Cardiac septum (tissue), 1 donor: ENCODE measurements at places on chromosomes 6 and 20.

GRCh38 chr6:150575836-150576235, 23.8 kb upstream of the PLEKHG1 start:
- no peak for DNase-seq

- no peak for DNase-seq
Observed at GRCh38 chr6:148128014-148128730, 214.5 kb upstream of the SASH1 start.

DNA sequence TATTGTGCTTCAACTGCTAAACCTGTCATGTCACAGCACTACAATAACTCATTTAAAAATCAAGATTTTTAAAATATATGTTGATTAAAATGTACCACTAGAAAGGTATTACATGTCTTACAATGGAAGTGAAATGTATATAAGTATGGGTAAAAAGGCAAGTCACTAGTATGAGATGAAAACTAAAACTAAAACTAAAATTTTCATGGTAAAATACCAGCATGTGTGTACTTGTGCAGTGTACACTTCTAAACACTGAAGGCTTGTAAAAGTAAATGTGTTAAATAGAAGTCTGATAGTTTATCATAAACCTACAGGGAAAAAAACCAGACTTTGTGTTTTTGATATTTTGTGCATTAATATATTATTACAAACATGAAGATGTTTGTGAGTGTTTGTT, 13.7 kb upstream of the TMEM244 start:
- DNase-seq, result no peak

GRCh38 chr20:309841-310644, 12.7 kb downstream of the ZCCHC3 start:
- DNase-seq, result peak; percentile 98

- no peak for DNase-seq
Observed at GRCh38 chr6:135258970-135259369, 77.9 kb downstream of the MYB start.

DNA sequence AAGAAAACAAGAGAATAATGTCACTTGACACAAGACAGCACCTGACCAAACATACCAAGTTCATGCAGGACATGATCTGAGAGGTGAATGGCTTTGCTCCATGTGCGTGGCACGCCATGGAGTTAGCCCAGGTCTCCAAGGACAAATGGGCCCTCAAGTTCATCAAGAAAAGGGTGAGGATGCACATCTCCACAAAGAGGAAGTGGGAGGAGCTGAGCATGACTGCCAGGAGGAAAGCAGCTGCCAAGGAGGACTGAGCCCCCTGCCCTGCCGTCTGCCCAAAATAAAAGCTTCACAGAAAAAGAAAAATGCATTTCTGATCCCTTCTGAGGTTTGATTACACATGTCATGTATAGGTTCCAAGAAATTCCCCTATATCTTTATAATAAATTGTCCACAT, 82.0 kb upstream of the TSHZ2 start:
- no peak for DNase-seq

DNA sequence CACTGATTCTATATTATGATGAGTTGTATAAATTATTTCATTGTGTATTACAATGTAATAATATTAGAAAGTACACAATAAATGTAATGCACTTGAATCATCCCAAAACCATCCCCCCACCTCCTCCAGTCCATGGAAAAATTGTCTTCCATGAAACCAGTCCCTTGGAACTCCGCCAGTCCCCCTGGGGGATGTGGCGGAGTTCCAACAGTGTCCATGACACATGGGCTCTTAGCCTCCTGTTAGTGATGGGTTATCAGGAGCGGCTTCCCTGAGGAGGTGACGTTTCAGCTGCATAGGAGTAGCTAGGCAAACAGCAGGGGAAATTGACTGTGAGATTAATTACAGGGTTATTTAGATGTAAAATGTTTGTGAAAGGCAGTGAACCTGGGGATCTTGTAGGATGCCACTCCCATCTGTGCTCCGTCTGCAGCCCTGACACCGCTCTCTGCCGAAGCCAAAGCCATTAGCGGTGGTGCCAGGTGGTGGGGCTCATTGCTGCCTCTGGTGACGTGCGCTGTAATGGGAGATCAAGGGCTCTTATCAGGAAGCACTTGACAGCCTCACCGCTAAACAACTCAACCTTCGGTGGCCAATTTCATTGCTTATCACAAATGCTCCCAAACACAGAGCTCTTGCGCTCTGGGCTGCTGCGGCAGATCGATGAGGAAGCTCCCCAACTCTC, 81.6 kb upstream of the MC3R start:
- DNase-seq, result no peak

DNA sequence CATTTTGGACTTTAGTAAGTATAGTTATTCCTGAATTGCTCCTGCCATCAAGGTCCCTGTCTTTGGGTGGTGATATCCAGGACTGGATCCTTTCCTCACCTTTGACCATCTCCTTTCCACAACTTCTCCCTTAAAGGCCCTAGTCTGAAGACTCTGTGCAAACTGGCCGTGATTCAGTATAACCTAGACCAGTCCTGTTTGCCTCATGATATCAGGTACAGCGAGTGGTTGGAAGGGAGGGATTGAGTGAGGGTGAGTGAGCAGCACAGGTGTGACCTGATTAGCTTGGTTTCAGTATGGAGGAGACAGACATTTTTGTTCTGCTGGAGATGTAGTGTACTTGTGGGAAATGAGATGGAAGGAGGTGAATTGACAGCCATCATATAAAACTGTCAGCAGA, 2.3 kb upstream of the RRP36 start:
- no peak for DNase-seq

DNA sequence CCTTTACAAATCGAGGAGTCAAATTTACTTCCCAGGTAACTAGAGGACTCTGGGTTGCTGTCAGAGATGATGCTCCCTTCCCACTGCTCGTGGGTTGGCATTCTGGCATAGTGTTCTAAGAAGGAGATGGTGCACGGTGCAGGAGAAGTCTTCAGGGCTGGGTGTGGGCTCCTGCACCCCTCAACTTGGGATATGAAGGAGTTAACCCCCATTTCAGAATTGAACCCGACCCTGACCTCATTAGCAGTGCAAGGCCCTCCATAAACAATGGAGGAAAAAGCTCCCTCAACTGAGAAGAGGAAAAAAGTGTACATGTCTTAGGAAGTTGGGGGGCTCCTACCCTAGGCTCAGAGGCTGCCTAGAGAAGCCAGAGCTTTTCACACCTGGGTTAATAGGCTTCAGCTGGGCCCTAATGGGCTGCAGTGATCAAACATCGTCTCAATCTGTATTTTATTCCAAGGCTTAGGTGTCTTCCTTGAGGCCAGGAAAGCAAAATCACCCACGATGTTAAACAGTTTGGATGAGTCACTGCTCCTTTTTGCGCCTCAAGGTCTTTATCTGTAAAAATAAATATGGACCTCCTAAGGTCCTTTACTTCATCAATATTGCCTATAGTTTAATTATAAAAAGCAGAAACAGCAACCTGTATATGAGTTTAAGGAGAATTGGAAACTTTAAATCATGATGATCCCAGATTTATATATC, 29.4 kb downstream of the TFAP2B start:
- no peak for DNase-seq
